NCI-H1436 (cell line): ENCODE measurements at places on chromosomes 3 and 15.

GRCh38 chr3:46609212-46609721 is 3.1 kb upstream of the FAM240A start:
- DNase-seq, result no peak

- no peak for DNase-seq
Observed at GRCh38 chr15:33831646-33832045, 136.7 kb upstream of the CHRM5 start.

DNA sequence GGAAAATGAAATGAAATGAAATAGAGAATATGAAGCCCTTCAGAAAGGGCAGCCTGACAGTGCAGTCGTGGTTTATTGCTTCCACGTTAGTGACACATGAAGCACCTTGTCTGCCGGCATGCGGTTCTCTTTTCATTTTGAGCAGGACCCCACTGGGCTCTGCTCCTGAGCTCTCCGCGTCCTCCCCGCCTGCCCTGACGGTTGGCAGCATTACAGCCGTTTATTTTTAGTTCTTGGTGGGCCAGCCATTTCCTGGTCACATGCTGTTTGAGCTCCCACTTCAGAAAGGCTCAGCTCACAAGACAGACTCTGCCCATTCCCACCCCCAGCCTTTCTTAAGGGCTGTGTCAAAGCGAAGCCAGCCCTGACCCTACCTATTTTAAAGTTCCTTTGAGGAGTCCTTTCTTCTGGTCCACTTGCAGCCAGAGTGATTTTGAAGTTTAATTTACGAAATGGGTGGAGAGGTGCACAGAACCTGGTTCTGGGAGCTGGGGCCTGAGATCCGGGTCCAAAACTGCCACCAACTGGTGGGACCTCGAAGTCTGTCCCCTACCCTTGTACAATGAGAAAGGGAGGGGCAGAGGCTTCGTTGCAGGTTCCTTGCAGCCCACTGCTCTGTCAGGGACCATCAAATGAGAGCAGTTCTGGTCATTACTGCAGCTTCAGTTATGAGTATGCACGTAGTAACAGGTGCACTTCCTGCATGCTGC is 60.1 kb downstream of the MGLL start:
- DNase-seq, result no peak

DNA sequence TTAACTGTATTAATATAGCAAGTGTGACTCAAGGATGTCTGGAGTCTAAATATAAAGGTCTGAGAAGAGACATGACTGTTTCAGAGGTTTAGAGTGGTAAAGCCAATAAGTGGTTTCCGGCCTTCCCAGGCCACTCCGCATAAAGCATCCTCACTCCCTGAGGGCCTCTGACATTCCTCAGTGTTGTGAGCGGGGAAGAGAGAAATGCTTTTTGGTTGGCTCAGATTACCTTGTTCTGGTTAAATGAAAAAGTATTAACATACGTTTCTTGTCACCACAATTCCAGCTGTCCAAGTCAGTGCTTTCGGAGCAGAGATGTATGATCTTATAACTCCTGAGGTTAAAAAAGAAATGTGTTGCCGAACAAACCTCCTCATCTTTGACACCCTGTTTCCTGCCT is 103.8 kb downstream of the RBMS3 start:
- DNase-seq, result no peak

- DNase-seq, result no peak
Observed at GRCh38 chr3:70312336-70312735, at the start of gene MDFIC2. MDFIC2 (minus strand) TSS chr3:70312638; CDS start chr3:70311973, 665 bp downstream.

- DNase-seq, result no peak
Observed at GRCh38 chr15:44541282-44541958, 4.5 kb downstream of the EIF3J start.

DNA sequence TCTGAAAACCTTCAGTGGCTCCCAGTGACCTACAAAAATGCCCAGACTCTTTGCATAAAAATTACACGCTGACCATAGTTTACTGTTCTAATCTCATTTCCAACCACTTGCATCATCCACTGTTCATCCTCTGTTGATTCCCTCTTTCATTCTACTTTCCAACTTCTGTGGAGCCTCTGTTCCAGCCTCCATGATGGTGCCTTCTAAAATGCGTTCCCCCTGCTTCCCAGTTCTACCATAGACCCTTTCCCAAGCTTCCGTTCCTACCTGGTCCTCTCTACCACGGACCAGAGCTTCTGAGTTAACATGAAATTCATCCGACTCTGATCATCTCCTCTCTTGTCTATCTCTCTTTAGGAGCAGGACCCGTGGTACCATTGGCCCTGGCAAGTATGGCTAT is 127.0 kb downstream of the THSD4 start:
- no peak for DNase-seq

DNA sequence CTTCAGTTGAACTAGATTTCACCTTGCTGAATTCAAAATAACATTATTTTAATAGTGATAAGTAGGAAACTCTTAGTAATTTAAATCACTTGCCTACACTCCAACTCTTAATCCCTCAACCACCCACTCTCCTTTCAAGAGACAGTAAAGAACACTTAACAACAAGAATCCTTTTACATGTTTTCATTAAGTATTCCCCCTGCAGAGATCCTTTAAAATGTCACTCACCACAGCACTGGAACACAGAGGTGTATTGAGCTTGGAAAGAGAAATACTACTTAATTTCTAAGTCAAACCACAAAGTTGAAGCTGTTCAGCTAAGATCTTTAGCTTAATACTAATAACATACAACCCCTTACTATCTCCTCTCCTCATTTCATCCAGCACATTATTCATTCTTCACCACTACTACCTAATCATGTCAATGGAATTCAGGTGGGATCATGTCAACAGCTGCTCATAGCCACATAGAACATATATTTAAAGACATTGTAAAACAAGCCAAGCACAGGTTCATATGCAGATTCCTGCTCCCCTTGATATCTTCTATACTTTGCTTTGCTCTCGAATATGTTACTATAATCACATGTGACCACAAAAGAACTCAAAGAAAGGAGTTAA is 40.5 kb downstream of the IMPG2 start:
- no peak for DNase-seq
